ENCODE measurements at places on chromosomes 12 and 14.

GRCh38 chr14:54309615-54310014, 87.2 kb upstream of the CDKN3 start:
- no peak for DNase-seq

DNA sequence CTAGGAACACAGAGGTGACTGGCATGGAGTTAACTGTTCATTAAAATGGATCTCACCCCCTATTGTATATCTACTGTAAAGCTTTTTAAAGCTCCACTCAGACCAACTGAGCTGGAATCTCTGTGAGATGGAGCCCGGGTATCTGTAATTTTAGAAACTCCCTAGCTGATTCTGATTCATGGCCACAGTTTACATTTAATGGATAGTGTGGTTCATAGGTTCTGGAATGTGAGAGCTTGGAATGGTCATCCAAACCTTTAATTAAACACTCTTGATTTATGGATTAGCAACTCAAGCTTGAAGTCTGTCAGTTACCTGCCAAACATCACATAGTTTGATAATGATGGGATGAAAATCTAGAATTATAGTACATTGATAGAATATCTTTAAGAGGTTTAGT, 183.8 kb downstream of the SLC25A21 start:
- no peak for DNase-seq

DNA sequence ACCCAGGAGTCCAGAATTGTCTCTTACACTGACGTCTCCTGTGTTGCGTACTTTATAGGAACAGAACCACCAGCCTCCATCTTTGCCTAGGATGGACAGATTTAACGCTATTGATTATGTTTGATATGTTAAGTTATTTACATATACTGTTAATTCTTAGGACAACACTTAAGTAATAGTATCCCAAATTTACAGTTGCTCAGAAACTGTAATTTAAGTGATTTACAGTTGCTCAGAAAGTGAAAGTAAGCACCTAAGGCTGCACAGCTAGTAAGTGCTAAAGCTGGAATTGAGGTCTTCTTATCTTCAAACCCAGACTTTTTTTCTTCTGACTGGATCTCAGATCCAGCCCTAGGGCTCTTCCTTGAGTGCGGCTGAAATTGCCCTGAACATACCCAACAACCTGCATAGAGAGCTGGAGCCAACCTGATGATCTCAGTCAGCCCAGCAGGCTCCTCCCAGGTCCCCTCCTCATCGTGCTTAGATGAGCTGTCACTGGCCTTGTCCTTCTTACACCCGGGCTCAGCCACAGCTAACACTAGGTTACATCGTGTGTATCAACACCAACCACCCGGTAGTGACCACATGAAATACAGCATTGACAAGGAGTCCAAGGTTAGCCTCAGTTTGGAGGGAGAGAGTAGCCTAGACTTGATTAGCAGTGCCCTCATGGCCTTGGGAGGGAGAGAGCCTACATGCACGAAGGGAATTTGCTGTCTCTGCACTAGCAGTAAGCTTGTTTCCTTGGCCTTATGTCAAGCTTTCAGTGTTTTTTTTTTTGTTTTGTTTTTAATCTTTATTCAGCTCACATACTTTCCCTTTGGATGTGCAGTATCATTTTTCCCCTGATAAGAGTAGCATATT, 111.1 kb upstream of the ARHGAP5 start:
- DNase-seq = no peak

DNA sequence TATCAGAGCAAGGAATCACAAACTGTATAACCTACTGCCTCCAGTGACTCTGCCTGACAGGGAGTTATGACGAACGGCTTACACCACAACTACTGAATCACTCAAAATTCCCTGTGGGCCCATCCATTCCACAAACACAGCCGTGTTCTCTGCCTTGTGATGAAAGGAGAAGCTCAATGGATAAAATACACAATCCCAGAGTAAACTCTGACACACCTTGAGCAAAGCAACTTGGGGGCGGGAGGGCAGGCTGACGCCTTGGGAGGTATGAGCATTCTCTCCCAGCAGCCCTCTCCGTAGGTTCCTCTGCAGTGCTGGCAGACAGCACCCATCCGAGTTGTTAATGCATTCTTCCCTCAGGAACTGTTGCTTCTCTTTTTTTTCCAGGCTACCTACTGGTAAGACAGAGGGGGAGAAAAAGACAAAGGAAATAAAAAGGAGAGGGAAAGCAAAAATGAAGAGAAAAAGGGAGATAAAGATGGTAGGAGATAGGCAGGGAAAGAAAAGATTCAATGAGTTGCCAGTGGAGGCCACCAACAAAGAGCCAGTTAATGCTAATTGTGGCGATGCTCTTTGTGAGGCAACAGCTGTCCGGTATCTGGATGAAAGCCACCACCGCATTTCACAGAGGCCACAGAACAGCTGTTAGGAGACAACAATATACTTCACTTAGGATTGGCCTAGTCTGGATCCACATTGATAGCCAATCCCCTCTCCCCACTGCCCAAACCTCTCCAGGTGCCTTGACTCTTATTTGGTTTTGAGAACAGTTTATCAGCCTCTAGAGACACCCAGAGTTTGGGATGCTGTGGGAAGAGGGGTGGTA, 4.7 kb upstream of the DIO2 start:
- DNase-seq = no peak

DNA sequence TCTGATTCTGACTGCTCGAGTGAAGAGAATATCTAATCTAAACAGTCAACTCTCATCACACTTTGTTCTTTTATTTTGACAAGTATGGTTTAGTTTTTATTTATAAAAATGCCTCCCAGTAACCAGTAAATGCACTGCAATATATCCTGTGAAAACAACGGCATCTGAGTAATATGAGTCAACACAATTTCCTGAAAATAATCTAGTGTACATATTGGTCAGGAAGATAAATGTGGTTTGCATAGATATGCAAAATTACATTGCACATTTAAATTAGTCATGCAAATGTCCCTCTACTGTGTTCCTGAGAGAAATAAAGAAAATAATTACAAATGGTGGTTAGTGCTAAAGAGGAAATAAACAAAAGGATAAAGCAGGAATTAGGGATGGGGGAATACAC, 1190.7 kb upstream of the SEL1L start:
- DNase-seq = no peak

DNA sequence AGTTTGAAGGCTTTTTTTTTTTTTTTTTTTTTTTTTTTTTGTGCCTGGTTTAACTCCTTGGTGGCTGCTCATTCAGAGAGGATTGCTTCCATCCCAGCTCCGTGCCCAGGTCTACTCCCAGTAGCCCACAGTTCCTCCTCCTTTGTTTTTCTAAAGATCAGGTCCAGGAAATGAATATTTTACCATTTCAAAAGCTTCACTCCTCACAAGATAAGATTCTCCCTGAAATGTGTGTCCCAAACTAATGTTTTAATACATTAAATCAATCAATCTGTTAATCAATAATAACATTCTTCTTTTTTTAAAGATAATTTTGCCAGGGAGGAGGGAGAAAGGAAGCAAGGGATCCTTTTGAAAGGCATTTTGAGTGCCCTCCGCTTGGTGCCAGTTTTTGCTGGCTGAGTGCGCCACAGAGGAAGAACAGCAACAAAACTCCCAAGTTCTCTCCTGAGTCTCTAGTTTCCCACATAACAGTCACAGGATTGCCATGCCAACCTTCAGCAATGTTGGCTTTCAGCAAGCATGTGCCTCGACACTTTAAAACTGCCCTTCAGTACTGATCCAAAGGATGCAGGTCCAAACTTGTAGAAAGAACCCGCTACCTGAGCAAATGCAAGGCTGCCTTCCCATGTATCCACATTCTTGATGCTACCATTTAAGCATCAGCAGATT, 99.2 kb downstream of the RMST start:
- DNase-seq = no peak

GRCh38 chr12:117580718-117581062, 219.3 kb upstream of the NOS1 start:
- DNase-seq = peak; percentile 24

DNA sequence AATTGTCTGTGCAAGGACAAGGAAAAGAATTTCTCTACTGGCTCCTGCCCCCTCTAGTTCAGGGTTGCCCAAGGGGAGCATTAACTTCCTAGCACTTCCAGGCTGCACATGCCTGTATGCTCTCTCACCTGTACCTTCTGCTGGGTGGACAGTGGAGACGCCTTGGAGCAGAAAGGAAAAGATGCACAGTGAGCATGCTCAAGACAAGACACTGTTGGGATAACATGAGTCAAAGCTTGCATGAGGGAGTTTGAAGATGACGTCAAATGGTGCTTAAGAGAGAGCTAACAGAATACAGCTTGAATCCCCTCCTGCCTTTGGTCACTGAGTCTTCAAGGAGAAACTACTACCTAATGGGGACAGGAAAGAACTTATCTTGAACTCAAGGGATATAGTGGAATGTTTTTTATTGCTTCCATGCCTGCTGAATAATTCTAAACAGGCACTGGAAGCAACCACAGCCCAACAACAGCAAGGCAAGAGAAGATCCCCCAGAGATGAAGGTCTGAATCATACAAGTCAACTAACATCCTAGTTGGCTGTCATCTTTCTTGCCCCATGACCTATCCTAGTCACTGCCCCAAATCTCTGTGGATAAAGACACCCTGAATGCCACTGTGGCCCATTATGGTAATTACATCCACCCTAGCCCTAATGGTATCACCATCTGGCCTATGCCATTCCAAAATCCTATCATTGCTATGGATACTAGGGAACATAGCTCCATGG, 23.5 kb downstream of the RPS6KA5 start:
- DNase-seq = no peak

DNA sequence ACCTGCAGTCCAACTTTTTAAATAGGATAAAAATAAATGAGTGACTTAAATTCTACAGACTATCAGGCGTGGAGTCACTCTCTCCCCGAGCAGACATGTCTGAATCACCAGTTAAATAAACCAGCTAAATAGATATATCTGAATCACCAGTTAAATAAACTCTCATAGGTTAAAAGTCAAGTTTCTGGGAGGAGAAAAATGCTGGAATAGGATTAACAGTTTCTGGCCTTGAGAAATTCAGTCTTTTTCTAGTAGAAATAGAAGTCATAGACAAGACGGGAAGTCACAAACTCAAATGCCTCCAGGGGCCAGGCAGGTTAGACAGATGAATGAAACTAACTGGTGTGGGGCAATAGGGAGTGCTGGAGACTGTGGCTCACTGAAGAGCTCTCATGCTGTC, 258.6 kb upstream of the TMEM132C start:
- no peak for DNase-seq

- DNase-seq = no peak
Observed at GRCh38 chr14:58301416-58301815, 3.1 kb downstream of the ARID4A start.

DNA sequence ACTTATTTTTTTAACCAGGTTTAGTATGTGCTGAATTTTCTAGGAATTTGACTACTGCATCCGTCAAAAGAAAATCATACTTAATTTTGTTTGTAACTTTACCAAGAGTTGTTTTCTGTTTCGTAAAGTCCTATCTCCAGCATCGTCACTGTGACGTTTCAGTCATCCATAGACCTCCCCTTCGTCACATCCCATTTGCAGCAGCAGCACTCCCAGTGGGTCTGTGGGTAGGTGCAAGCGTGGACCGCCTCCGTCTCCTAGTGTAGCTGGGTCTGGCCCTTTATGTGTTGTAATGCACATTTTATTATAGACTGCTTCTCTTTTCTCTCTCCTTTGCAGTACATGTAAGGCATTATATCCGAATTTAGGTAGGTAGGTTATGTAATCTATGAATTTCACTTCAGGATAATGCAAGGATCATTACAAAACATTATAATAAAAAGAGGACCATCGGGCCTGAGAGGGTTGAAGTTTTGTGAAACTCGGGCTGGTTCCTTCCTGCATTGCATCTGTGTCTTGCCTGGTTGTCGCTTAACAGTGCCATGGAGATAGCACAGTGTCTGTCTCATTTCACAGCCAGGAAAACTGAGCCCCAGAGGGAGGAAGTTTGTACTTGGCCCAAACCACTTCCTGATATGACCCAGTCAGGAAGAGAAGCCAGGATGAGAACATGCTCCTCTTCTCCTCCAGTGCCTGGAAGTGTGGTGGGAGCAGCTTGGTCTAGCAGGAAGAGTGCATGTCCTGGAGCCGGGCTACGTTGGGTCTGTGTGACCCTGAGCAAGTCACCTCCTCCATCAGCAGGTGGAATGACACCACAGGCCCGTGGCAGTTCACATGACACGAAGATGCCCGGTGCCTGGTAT, 41.3 kb downstream of the EVL start:
- DNase-seq = no peak

GRCh38 chr14:55624913-55625312, 44.9 kb downstream of the KTN1 start:
- no peak for DNase-seq

DNA sequence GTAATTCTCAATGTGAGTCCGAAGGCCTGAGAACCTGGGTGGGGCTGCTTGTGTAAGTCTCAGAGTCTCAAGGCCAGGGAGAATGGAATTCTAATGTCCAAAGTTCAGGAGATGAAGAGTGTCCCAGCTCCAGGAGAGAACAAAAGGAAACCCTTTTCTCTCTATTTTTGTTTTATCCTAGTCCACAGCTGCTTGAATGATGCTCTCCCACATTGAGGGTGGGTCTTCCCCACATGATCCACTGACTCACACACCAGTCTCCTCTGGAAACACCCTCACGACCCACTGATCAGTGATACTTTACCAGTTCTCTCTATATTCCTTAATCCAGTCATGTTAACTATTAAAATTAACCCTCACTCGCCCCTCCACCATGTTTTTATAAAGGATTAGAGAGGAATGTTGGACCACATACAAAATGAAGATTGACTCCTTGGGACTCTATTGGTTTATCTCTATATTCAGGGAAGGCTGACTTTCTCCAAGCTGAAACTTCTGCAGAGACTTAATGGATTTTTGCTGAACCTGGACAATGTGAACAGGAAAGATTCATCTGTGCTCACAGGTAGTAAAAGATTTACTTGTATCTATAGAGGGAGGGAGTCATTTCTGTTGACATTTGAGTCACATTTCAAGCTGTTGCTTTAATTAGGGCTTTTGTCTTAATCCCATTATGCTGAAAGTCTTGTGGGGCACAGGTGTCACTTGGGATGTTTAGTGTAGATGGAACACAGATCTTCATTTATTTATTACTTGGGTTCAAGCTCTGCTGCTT, 1061.0 kb upstream of the TMEM132C start:
- no peak for DNase-seq

DNA sequence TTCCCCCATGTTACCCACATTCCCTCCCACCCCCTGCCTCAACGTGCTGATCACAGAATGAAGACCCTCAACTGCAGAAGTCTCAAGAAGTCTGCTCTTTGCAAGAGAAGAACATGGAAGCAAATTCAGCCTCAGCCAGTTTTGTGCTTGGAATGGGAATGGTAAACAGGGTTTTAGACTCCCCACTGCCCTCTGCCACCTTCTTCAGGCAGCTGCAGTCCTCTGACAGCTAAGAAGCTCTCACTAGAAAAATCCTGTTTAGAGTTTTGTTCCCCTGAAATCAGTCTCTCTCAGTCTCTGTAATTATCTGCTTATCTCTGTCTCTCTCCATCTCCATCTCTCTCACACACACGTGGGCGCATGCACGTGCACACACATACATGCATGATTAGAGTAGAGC, 85.4 kb downstream of the CRACR2A start:
- DNase-seq = no peak

DNA sequence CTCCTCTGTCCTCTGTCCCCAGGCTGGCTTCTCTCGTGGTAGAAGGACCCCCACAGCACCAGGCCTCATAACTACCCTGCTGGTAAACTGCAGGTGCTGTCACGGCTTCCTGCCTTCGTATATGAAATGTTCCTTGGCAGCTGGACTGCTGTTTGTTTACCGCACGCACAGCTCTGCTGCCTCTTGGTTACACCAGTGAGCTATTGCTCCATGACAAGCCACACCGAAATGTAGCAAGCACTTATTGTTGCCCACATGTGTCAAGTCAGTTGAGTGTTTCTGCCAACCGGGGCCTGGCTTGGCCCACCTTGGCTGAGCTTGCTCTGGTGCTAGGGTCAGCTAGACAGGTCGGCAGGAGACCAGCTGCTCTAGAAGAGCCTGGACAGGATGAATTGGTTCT, 21.7 kb upstream of the TCL1B start:
- DNase-seq = no peak

GRCh38 chr12:48996794-48997718, 2.1 kb downstream of the DDN start:
- DNase-seq = peak; percentile 79

All from D341Med (cell line).